Left lobe of liver (tissue), 2 donors: ENCODE measurements at places on chromosomes 11 and 22. TPM values are rescaled to one million over a fixed set of nuclear protein-coding genes. Genes with fewer than 3 reads are reported as not detected.

- no peak for DNase-seq
These were observed 25.1 kb upstream of the ROBO3 start for GRCh38 chr11:124839972-124840621.

GRCh38 chr11:114738954-114739353 lies 60.6 kb downstream of the NXPE2 start:
- DNase-seq = no peak

Gene ACTN3
- total RNA-seq = not detected

GRCh38 chr22:19667872-19668740 lies 46.2 kb upstream of the SEPTIN5 start:
- no peak for DNase-seq

DNA sequence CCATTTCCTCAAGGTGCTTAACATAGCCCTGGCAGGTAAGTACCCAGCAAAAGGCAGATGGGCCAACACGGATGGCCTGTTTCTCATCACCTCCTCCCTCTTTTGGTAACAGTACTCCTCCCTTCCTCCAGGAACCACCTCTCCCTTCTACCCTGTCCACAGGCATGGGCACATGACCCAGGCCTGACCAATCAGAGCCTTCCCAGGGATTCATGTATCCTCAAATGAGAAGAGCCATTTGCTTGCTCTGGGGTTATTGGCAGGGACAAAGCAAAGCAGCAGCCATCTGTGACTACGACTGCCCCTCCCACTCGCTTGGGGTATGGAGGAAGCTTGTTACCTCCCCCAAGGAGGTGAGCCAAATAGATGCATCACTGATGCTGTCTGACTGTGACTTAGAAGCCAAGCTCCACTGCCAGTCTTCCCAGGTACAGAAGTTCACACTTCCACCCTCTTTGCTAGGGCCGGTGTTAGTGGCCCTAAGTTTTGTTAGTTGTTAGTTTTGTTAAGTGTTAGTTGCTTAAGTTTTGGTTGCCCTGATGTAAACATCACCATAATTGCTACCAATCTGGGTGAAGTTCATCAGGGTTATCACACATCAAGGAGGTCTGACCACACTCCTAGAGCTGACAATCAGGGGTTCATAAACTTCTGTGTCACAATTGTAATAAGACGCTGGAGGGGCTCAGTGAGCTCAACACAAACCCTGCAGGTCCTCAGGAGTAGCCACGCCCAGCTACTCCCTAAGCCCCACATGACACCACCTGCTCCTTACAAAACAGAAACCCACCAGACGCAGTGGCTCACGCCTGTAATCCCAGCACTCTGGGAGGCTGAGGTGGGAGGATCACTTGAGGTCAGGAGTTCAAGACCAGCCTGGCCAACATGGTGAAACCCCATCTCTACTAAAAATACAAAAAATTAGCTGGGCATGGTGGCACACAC lies 57.3 kb downstream of the ARFGAP3 start:
- DNase-seq = peak; percentile 32

DNA sequence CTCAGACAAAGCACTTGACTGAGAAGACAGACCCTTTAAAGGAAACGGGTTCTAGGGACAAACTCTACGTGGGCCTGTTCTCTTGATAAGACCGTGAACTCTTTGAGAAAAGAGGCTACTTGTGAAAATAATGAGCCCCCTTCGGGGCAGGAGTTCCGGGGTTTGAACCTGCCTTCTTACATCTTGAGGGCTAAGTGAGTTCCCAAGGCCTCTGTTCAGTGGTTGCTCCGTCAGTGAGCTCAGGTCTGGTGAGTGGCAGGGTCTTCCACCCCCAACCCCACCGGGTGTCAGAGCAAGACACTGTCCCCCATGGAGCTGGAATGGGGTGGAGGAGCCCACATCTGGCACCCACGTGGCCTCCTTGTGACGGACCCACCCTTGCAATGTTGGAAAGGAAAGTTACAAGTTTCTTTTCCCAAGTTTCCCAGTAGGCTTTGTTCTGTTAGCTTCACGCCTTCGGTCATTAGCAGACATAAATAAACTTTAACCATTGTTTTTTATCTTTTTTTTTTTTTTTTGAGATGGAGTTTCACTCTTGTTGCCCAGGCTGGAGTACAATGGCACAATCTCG lies 6.3 kb upstream of the SAMM50 start:
- no peak for DNase-seq

- DNase-seq = no peak
These were observed 10.6 kb downstream of the SHANK2 start for GRCh38 chr11:71241721-71242259.

- no peak for DNase-seq
These were observed 42.2 kb upstream of the PRSS23 start for GRCh38 chr11:86758171-86758570.

GRCh38 chr11:69880826-69881445 lies 61.7 kb upstream of the FGF3 start:
- no peak for DNase-seq

Gene ENDOD1
- 4.3 TPM for total RNA-seq

DNA sequence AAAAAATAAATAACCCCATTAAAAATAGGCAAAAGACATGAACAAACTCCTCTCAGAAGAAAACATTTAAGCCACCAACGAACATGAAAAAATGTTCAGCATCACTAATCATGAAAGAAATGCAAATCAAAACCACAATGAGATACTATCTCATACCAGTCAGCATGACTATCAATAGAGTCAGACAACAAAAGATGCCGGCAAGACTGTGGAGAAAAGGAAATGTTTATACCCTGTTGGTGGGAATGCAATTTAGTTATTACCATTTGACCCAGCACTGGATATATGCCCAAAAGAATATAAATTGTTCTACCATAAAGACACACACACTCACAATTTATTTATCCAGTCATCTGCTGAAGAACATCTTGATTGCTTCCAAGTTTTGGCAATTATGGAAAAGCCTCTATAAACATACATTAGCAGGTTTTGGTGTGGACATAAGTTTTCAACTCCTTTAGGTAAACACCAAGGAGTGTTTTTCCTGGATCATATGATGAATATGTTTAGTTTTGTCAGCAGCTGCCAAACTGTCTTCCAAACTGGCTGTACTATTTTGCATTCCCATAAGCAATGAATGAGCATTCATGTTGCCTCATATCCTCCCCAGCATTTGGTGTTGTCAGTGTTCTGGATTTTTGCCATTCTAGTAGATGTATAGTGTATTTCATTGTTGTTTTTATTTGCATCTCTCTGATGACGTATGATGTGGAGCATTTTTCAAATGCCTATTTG lies 28.0 kb downstream of the OR8D1 start:
- DNase-seq = no peak

Gene NEFH
- 0.15 TPM for total RNA-seq

- DNase-seq = no peak
These were observed 2.5 kb downstream of the PLAAT2 start for GRCh38 chr11:63560506-63561180.

DNA sequence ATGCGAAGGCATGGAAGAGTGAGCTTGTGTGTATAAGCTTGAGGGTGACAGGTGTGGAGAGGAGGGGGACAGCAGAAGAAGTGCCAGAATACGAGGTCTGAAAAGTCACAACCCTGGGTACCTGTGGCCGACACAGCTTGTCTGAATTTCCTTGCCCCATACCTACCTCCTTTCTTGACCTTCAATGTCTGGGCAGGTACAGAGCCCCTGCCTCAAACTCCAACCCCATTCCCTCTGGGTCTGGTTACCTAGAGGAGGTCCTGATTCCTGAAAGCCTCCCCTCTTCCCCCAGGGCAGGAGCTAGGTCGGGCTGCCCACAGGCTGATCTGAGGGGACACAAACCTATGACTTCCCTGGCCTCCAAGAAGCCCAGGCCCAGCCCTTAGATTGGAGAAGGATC lies 36.6 kb upstream of the FCHSD2 start:
- no peak for DNase-seq

Gene BCL2L13
- total RNA-seq = 34.3 TPM

Gene APOA1
- 9,787 TPM for total RNA-seq

Gene LDHAL6A
- total RNA-seq = not detected

- peak; percentile 92 for DNase-seq
These were observed 78.7 kb upstream of the PPARA start for GRCh38 chr22:46071451-46072109.
